Stimulated activated CD8-positive, alpha-beta memory T cell treated with anti-CD3 and anti-CD28 coated beads, Interleukin-15, amount 100 ng/mL, for 4 hours (primary cell): ENCODE measurements at places on chromosomes 4 and X.

DNA sequence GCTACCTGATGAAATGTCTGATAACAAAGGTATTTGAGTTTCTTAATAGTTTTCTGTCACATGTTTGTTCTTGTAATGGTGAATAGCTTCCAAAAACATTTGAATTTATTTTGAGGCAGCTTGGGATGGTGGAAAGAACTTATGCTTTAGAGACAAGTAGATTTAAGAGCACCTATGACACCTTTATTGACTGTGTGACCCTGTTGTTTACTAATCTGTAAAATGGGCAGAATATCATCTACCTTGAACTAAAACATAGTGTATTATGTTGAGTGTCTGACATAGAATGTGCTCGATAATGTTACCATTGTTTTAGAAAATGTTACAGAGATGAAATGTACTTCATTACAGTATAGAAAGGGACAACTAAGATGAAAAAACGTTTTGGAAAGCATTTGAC lies 24.9 kb downstream of the STAG2 start:
- no peak for DNase-seq

DNA sequence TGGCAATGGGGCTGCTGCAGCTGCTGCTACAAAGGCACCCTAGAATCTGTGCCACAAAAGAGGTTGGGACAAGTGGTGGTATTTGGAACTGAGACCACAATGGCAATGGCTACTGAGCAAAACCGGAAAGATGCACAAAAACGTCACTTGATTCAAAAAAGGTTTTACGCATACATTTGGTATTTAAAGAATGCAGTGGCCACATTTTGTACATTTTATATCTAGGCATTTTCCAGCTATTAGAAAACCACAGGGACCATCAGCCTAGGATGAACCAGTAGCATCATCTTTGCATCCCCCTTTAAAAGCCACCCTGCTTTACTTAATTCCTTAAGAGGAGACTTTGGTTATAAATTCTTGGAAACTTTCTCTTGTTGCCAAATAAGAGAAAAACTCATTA lies 104.8 kb upstream of the CXCL13 start:
- no peak for DNase-seq

DNA sequence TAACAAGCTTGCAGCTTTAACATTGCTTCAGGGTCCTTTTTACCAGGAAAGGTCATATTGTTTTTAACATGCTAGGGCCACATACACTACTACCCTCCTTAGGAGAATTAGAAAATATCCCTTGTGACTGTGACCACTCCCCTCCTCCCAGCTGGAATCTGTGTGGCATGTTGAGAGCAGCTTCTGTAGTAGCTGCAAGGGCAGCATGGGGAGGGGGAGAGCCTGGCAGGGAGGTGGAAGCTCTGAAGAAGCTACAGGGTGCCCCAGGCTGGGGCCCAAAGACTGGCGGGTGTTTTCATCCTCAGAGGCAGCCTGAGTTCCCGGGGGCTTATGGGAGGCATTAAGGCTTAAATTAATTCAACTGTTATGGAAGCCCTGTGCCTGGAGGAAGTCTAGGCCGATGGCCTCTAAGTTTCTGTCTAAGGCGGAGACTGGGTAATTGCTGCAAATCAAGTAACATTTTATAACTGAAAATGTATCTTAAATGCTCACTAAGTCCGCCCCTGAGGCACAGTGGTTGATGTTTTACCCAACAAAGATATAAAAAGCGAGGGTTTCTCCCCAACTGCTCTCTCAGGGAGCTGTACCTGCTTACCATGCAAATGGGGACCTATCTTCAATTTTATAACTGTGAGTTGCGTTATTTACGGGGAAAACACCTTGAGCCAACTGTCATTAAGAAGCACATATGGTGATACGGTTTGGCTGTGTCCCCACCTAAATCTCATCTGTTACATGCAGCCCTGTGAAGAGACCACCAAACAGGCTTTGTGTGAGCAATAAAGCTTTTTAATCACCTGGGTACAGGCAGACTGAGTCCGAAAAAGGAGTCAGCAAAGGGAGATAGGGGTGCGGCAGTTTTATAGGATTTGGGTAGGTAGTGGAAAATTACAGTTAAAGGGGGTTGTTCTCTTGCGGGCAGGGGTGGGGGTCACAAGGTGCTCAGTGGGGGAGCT lies 37.4 kb upstream of the STS start:
- DNase-seq = no peak

DNA sequence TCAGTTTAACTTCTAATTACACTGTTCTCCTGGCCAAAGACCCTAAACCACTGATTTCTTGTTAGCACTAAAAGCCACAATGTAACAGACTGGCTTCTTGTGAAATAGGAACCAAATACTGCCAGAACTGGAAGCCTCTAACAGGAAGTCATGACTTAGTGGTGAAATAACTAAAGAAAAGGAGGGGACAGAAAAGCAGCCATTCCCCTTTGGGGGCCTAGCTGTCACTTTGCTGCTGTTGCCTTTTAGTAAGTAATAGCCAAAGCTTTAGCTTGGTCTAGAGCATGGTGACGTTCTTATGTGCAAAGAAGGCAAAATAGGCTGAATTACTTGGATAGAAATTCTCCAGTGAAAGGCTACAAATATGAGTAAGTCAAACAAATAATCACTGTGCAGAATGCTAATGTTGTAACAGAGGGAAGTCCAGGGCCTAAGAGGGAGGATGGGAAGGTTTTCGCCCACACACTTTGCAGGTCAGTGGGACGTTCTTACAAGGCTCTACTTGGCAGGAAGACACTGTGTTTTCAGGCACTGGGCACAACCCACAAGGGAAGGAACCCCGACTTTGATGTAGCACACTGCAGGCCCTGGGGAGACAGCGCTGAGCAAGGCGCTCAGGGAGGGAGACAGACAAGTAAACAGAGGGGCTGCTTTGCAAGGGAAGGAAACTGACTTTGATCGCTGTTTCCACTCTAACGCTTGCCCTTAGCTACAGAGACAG lies 16.7 kb downstream of the GAB3 start:
- DNase-seq = no peak

- no peak for DNase-seq
Measured at GRCh38 chrX:63350465-63350877, 661 bp downstream of the SPIN4 start.

DNA sequence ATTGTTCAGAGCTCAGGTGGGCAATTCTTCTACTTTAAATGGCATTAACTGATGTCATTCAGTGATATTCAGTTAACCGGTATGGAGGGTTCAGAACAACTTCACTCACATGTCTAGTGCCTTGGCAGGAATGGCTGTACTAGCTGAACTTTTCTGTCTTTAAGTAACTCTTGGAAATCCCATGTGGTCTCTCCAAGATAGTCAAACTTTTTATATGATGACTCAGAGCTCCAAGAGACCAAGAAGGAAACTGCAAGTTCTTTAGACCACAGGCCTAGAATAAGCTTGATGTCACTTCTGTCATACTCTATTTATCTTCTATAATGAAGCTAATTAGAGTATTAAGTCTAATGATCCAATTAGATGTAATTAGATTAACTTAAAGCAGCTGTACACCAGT lies 24.9 kb downstream of the LHFPL1 start:
- DNase-seq = no peak

DNA sequence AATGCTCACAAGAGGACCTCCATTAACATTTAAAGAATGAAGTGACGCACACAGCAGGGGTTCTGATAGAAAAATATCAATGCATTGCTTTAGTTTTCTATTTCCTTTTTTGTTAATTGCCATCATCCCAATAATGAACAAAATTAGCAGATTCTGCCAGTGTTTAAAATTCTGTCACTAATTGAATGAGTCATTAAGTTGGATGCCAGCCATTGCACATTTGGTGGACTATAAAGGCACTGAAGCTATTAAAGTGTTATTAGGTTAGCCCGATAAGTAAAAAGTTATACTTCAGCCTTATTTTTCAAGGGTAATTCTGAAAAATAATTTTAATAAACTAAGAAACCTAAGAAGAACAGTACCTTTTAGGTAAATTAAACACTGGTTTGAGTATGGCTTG lies 53.1 kb downstream of the MAP3K15 start:
- no peak for DNase-seq

DNA sequence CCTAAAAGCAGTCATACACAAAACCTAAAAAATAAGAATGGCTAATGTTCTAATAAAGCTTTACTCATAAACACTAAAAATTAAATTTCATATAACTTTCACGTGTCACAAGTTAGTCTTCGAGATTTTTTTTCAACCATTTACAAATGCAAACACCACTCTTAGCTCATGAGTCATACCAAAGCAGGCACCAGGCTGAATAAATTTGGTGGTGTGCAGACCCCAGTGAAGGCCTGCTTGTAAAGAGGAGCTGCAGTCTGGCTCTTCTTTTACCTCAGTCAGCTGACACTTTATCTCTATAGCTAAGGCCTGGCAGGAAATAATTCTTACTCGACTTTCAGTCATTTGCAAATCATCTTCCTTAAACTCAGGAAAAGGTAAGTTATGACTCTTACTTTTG lies 37.4 kb downstream of the CLOCK start:
- no peak for DNase-seq

GRCh38 chr4:153161226-153161963 lies 42.8 kb upstream of the TRIM2 start:
- DNase-seq = no peak

DNA sequence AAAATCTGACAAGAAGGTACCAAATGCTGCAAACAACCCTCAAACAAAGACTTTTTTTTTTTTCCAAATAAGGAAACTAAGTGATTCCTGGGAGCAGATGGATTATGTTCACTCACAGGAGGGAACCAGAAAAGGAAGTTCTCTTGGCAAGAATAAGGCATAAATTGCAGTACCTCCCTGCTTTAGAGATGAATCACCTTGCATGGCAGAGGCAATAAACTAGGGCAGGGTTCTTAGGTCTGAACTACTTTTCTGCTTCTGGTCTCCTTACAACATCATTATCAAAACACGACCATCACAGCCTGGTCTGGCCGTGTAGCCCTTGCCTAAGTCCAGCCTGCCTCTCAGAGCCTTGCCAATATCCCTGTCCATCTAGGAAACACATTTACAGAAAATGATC lies 6.3 kb downstream of the TMEM31 start:
- no peak for DNase-seq

- no peak for DNase-seq
Measured at GRCh38 chr4:26813698-26814097, 46.9 kb upstream of the STIM2 start.

- DNase-seq = no peak
Measured at GRCh38 chr4:575281-576141, 584 bp downstream of the TMEM271 start.

- no peak for DNase-seq
Measured at GRCh38 chr4:174107746-174108354, 175.6 kb downstream of the FBXO8 start.

- no peak for DNase-seq
Measured at GRCh38 chrX:116749943-116750342, 287.2 kb upstream of the CT83 start.

- DNase-seq = no peak
Measured at GRCh38 chr4:67723949-67724348, 23.0 kb upstream of the UBA6 start.

GRCh38 chrX:138073626-138074025 lies 507.7 kb downstream of the ZIC3 start:
- no peak for DNase-seq

DNA sequence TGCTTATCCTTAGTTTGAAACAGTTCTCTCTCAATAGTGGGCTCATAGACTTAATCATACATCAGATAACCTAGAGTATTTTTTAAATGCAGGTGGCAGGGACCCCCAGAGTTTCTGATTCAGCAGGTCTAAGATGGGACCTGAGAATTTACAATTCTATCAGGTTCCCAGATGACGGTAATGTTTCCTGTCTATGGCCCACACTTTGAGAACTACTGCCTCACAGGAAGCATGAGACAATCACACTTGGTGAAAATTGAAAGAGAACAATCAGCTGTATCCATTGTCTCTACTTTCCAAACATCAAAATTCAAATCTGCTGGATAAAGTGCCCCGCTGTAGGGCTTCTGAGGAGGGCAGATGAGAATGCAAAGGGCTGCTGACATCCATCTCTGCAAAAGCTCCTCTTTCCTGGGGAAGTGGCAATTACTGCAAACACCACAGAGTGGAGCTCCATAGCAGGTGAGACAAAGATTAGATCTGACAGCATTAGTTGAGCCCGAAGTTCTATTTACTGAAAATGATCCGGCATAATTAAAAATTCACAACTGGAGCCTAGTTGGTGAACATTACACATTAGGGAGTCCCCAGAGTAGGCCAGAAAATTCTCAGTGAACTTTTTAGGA lies 187.8 kb upstream of the MBNL3 start:
- DNase-seq = no peak

- DNase-seq = no peak
Measured at GRCh38 chr4:121554382-121554781, 142.4 kb downstream of the ANXA5 start.

GRCh38 chr4:142596121-142596520 lies 250.0 kb downstream of the INPP4B start:
- no peak for DNase-seq

- no peak for DNase-seq
Measured at GRCh38 chr4:36322921-36323354, 41.5 kb downstream of the DTHD1 start.

DNA sequence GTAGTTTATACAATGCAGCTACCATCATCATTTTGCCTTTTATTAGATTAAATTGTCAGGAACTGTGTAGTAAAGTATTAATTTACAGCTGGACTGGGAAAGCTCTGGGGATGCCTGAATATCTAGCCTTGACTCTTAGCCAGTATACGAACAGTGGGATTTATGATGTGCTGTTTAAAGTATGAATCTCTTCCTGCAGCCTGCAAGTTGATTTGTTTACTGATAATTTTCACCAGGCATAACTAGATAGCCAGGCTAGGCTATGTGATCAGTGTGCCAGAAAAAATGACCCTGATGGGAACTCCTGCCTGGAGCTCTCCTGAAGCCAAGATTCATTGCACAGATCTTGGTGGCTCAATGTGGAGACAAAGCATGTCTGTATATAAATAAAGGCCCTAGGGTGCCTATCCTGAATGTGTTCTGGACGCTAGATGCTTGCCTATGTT lies 119.2 kb downstream of the SCLT1 start:
- no peak for DNase-seq

- no peak for DNase-seq
Measured at GRCh38 chrX:68332201-68332731, 101.0 kb downstream of the OPHN1 start.

- no peak for DNase-seq
Measured at GRCh38 chr4:47639531-47639930, 154.5 kb downstream of the ATP10D start.

GRCh38 chr4:98283219-98284189 lies 22.3 kb downstream of the RAP1GDS1 start:
- no peak for DNase-seq

GRCh38 chr4:169611991-169612870 lies at the start of gene NEK1:
Gene NEK1 (minus strand): TSS chr4:169612583. CDS start chr4:169602630, 9,953 bp downstream.
- DNase-seq = peak; percentile 74
